Nucleus accumbens (tissue), 56 donors: ENCODE measurements at places on chromosomes 1 and 21.
A peak's percentile ranks its signal among the peaks of the same experiment; 100 is the strongest.

DNA sequence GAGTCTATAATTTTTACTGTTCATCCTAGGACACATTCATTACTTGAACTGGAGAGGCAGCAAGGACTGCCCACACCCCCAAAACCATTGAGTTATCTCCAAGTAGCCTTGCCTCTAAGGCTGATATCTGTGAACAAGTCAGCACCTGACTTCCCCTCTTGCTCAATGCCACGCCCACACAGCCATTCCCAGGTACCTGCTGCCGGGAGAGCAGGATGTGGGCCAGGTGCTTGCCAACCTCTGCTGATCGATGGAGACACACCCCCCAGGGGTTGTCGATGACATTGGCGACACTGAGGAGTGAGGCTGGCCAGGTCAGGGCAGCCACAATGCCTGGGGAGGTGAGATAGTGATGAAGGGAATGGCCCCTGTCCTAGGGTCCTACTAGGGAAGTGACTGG lies 60.1 kb downstream of the TMCO4 start:
- no peak for DNase-seq

DNA sequence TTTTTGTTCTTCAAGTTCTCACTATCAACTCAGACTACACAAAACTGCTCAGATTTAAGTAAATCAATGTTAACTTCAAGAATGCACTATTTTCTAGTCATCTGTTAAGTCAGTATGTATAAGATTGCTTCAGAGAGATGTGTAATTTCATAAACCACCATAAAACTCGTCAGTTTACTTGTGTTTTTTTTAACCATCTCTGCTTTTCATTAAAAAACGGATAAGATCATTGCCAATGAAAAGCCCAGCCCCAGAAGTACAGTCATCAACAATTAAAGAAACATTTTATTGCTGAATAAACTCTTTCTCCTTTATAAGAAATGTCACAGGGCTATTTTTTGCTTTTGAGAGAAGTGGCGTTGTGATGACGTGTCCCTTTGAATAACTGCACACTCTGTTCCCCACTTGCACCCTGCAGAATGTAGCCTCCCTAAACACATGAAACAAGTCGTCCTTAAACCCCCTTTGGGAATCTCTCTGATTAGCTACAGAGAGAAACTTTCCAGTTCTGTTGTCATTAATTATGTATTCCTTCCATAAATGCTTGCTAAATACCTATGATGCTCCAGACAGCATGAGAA lies 202.7 kb upstream of the FOXD3 start:
- DNase-seq, result no peak

GRCh38 chr1:207981976-207982375 lies 71.1 kb upstream of the CD34 start:
- no peak for DNase-seq

DNA sequence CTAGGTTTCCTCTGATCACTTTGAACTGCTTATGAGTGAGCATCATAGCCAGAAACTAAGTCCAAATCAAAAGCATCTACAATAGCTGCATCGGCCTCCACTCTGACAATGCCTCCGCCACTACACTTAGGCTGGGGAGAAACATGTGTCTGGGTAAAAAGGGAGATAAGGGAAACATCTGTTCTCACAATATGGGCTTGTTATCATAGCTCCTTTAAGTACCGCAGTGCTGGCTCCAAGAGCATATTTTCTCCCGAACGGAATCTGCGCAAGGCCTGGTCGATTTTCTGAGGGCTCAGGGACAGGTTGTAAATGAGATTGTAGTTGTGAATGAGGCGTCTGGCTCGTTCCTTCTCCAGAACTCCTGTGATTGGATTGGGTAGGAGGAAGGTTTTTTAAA lies 63.9 kb upstream of the CYP2J2 start:
- no peak for DNase-seq

DNA sequence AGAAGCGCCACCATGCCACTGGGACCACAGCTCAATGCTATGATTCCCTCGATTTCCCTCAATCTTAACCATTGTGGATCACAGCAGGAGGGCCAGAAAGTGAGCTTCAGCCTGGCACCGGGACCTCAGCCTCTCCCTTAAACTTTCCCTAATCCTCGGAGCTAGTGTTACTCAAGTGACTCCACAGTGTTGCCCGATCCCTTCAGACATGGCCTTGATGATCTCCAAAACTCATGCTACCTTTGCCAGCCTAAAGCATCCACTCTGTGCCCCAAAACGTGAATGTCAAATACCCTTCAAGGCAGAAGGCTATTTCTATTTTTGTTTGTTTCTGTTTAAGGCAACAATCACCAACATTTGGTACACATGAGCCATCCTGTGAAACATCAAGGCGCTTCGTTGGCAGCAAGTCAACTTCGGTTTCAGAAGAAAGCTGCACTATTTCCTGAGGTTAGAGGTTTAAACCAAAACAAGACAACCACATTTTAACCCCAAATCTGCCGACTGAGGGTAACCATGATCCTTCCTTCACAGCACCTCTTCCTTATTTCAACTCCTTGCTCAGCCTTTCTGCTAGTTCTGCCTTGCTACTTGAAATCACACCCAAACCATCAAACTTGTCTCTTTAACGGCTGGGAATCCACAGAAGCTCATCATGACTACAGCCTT lies 94.4 kb upstream of the KRTAP19-8 start:
- DNase-seq, result no peak

DNA sequence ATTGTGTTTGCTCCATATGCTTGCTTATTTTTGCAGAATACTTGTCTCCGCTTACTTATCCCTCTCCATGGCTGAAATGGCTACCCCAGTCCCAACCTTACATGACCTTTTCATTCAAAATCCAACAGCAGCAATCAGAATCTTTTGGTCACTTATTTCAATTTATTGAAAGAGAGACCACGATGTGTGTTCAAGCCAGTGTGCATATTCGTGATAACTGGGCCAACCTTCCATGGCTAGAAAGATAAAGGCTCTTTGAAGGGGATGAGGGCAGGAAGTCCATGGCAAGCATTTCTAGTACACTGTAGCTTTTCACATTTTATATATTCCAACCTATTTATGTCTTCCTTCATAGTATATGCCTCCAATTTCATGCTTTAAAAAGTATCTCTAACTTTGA lies 23.1 kb downstream of the HSD11B1 start:
- no peak for DNase-seq

DNA sequence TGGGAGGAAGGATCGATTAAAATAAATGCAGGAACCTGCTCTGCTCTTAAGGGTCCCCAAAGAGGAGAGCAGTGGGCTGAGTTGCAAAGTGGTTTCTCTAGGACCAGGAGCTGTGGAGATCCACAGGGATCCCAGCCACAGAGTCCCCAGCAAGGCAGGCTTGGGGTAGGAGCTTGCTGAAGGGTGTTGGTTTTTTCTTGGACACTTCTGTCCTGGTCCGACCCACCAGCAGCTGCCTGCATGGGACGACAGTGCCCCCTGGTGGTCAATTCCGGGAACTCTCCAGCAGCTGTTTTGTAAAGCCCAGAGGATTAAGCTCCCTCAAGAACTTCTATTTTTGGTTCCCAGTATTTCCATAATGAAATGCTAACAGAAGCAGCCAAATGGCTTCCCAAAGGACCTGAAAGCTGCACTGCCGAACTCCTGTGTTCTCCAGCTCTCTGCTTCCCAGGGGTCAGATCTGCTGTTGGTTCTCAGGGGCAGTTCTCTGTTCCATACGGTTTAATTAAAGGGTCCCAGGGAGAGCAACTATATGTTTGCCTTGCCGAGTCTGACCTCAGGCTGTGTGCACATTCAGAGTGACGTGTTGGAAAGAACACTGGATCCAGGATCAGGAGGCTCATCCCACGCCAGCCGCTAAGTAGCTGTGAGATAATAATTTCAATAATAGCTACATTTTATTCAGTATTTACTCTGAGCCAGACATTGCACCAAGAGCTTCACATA lies 23.2 kb downstream of the NENF start:
- DNase-seq, result peak; percentile 89

DNA sequence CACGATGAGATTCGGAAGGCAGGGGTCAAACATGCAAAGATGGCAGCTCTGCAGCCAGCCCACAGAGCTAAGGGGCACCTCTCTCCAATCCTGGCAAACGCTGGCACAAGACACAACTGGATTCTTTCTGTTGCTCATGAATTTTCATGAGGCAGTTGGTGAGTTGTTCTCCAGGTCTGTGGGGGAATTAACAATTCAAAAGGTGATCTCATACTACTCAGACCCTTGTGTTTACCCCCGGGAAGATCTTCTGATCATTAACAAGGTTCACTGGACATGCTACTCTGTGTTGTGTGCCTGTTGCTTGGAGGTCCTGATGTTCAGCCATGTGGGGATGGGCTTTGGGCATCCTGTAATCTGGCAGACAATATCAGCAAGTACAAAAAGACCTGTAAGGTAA lies 128.9 kb downstream of the HHAT start:
- no peak for DNase-seq

- DNase-seq, result no peak
These were observed 155.9 kb upstream of the PALMD start for GRCh38 chr1:99490031-99490430.
